ENCODE measurements at places on chromosomes 4 and X.
A peak's percentile ranks its signal among the peaks of the same experiment; 100 is the strongest.

GRCh38 chrX:13430136-13430827, 110.4 kb upstream of the ATXN3L start:
- peak; percentile 3 for DNase-seq

DNA sequence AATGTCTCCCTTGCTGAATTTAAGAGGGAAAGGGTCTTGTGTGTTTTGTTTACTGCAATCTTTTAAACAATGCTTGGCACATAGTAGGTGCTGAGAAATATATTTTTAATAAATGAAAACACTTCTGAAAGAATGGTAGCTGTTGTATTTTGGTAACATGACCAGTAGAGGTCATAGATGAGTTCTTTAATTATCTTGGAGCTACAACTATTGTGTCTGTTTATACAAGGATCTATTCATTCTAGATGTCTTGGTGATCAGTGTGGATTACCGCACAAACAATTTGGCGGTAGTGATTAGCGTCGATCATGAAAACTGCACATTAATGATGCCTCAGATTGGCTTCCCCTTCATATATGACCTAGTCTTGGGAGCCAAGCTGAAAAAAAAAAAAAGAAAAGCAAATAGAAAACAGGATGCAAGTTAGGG, 21.4 kb upstream of the SCRG1 start:
- peak; percentile 25 for DNase-seq

DNA sequence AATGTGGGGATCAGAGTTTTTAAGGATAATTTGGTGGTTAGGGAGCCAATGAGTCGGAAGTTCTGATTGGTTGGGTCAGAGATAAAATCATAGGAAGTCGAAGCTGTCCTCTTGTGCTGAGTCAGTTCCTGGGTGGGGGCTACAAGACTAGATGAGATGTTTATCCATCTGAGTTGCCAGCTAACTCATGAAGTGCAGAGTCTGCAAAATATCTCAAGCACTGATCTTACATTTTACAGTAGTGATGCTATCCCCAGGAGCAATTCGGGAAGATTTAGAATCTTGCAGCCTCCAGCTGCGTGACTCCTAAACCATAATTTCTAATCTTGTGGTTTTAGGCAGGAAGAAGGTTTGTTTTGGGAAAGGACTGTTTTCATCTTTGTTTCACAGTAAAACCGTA, 565.8 kb upstream of the SPANXN1 start:
- no peak for DNase-seq

- peak; percentile 14 for DNase-seq
Observed at GRCh38 chr4:128793859-128794672, 15.4 kb upstream of the JADE1 start.

- DNase-seq, result no peak
Observed at GRCh38 chrX:16087076-16087475, 36.3 kb upstream of the GRPR start.

DNA sequence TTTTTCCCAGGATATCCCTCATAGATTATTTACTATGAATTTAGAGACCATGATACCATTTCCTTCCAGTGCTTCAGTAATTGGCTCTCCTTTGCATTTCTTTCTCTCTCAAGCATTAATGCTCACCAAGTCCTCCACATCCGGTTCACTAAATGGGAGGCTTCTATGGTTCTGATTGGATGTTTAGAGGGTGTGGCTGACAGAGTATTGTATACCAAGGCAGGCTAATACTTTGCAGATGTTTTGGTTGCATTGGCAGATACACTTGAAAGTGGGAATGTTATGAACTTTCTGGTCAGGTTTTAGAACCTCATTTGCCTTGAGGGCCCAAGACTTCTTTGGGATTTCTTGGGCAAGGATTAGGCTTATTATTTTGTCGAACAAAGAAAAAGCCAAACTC, 24.2 kb downstream of the CBLL2 start:
- no peak for DNase-seq

- peak; percentile 28 for DNase-seq
Observed at GRCh38 chrX:119784747-119785446, 6.5 kb downstream of the RPL39 start.

DNA sequence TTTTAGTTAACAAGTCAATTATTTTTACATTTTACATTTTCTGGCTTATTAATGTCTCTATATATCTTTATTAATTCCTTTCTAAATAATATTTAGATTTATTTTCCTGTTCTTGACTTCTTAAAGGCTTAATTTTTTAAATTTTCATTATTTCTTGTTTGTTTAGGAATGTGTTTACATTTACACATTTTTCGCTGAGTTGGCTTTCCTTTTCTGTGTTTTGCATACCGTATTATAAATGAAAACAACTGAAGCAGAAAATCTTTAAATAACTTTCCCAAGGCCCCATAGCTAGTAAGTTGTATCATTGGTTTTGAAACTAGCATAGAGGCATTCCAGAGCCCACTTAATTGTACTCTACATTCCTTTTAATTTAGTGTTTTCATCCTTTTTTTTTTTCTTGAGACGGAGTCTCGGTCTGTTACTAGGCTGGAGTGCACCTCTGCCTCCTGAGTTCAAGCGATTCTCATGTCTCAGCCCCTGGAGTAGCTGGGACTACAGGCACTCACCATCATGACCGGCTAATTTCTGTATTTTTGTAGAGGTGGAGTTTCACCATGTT, 261.6 kb downstream of the IQCM start:
- no peak for DNase-seq

- no peak for DNase-seq
Observed at GRCh38 chr4:183300070-183300469, 20.0 kb downstream of the CLDN22 start.

GRCh38 chr4:826508-827208, 729 bp upstream of the CPLX1 start:
- no peak for DNase-seq

- DNase-seq, result no peak
Observed at GRCh38 chr4:134027931-134028330, 173.7 kb downstream of the PABPC4L start.

- peak; percentile 16 for DNase-seq
Observed at GRCh38 chrX:132631579-132632232, 142.9 kb upstream of the MBNL3 start.

DNA sequence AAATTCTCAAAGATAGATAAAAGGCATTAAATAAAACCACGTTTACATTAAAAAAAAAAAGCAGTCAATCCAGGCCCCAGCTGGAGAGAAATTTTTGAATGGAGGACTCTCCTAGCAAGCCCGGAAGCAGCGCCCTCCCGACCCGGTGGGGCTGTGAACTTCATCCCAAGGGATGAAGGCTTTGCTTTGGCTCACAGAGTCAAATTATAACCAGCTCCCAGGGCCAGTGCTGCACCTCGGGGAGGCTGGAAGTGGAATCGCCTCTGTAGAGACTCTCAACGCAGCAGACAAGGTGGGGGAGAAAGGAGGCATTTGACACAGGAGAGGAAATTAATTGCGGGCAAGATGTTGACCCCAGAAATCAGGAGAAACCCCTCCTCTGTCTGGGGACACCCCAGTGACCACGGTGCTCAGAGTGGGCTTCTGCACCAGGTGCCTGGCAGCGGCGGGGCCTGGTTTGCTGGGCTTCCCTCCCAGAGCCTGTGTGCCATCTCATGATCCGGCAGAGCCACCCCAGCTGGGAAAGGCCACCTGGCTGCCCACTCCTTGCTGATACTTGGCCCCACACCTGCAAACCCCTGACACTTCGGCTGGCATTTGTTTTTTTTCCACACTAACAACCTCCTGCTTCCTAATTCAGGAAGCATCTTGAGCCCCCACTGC, 71.7 kb downstream of the ABLIM2 start:
- no peak for DNase-seq

DNA sequence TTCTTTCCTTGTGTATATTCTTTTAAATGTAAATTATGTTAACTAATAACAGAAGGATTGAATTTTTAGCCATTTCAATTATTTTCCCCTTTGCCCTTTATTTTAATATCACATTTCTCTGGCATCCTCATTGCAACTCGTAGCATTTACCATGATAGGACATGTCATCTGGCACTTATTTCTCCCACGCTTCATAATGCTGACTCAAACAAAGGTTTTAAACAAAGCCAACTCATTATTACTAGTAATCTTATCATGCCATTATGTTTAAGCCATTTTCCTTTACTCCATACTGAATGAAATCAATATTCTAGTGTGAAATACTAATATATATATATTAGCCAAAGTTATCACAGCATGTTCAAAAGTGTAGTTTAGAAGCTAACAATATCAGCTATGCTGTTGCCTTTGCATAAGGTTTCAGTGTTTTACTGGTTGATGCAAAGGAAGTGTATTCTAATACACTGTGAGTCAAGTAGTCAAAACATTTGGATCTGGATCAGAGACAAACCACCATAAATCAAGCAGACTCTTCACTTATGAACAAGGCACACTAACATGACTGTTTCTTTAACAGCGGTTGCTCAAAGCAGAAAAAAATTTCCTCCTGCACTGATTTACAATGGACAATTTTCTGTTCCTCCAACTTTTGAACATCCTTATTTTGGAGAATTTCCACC, 281.6 kb downstream of the SLC7A11 start:
- no peak for DNase-seq

DNA sequence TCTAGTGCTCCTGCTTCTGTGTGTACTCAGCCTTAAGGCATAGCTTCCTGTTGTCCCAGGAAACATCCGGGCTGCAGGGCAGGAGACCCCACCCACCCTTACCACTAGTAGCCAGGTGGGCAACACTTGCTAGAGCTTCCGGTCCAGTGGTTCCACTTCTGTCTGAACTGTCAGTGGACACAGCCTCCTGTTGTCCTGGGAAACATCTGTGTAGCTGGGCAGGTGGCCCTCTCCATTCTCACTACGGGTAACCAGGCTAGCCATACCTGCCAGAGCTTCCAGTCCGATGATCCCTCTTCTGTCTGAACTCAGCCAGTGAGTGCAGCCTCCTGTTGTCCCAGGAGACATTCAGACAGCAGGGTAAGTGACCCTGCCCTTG, 372.2 kb downstream of the INPP4B start:
- DNase-seq, result no peak

- DNase-seq, result no peak
Observed at GRCh38 chr4:157327666-157328065, 107.1 kb downstream of the GRIA2 start.

DNA sequence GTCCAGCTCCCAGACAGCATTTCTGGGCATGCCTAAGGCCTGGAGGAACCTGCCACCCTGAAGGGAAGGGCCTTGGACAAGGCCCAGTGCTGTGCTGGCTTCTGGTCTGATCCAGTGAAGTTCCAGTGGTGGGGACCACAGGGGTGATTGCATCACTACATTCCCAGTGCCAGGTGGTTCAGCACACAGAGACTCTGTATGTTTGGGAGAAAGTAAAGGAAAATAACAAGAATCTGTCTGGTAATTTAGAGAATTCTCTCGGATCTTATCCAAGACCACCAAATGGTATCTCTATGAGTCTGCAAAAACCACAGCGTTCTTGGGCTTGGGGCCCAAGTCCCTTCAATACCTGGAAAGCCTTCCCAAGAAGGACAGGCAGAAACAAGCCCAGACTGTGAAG, 131.8 kb upstream of the MAD2L1 start:
- no peak for DNase-seq

DNA sequence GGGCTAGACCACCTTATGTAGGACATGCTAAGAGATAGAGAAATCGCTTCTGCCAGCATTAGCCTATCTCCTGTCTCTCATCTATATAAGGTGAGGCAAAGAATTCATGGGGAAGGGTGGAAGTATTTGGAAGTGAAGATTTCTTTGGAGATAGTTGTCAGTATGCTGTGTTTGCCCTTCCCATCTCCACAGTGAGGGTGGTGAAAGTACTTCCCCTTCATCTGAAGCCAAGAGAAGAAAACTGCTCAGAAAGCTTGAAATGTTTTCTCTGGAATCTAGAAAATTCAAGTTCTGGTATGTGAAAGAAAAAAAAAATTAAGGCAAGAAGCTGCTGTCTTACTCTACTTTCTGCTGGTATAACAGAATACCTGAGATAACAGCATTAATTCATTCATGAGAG, 12.3 kb upstream of the ADH5 start:
- no peak for DNase-seq

- DNase-seq, result no peak
Observed at GRCh38 chr4:41296995-41297394, 40.3 kb downstream of the UCHL1 start.

- no peak for DNase-seq
Observed at GRCh38 chr4:3268395-3269104, 19.6 kb downstream of the MSANTD1 start.

- no peak for DNase-seq
Observed at GRCh38 chr4:68582339-68582717, 6.2 kb upstream of the UGT2B17 start.

GRCh38 chr4:164571593-164572390, 182.1 kb upstream of the SMIM31 start:
- no peak for DNase-seq

DNA sequence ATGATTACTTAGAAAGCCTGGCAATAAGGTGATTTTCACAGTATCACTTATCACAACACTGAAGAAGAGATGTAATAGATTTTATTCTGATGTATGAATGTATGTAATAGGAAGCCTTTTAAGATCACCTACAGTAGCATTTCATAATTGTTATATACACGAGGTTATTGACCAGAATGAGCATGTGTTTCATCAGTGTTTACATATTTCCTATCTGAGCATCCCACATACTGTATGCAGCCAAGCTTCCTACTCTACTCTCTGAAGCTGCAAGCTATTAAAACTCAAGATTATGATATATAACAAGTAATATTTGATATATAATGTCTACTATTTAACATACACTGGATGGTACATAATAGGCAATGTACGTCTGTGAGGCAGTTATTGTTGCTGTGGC, 190.9 kb upstream of the S100G start:
- DNase-seq, result no peak

Measured in inflammatory macrophage treated with lipopolysaccharide for 4 hours (primary cell).